ENCODE measurements at places on chromosomes 3 and 15.

DNA sequence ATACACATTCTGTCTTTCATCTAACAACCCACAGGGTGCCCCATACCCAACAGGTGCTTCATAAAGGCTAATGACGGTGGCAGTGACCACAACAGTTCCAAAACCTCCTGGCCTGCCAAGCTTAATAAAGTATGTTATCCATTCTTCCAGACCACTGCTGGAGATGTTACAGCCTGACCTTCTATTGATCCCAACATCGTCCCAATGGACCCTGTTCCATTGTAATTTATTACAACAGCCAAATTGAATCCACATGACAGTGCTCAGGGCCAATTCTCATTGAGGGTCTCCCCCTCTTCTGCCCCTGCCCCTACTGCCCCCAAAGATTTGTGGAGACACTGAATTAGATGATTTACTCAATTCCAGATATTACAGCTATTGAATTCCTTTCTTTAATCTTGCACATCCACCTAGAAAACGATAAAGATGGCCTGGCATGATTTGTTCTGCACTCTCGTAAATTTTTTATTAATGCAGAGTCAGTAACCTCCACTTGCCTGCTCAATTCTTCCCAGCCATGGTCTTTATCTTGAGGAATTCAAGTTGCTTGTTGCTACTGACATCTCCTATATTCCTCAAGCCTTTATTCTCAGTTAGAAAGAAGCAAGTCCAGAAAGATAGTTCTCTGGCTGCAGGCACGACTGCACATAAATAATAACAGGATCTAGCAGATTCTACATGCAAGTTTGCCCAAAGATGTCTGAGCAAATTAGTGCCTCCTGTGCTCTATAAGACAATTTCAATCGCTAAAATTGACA, 407.6 kb downstream of the ERC2 start:
- H3K36me3 ChIP-seq = no peaks in the 10 kb centered on the region
- DNase-seq = no peak
- no peaks in the 10 kb centered on the region for H3K27me3 ChIP-seq
- H3K4me1 ChIP-seq = no peaks in the 10 kb centered on the region
- H3K27ac ChIP-seq = no peak overlapping the region

GRCh38 chr3:153247331-153248330, 85.6 kb downstream of the RAP2B start:
- H3K27ac ChIP-seq = peak overlapping the region; percentile 31
- H3K4me1 ChIP-seq = no peaks in the 10 kb centered on the region

DNA sequence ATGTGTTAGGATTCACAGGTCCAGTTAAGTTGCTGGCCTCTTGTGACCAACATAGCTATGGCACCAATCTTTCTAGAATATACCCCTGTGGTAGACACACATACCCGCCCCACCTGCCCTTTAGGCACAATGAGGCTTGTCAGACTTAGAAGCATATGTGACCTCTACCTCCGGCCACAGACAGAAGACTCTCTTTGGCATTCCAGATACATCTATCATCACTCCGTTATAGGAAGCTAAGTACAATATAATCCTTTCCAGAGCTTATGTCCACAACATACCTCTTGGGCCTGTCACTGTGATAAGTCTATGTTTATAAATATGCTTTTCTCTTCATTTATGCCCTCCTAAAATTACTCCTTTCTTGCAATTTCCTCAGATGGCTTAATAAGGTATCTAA, 39.8 kb downstream of the CD47 start:
- no peak for DNase-seq
- peaks cover 20% of the 10 kb centered on the region for H3K4me1 ChIP-seq
- H3K27me3 ChIP-seq = no peaks in the 10 kb centered on the region
- H3K27ac ChIP-seq = no peak overlapping the region
- no peaks in the 10 kb centered on the region for H3K36me3 ChIP-seq
- no peak overlapping the region for H3K4me3 ChIP-seq

GRCh38 chr3:83807511-83807910, 1151.3 kb upstream of the CADM2 start:
- no peaks in the 10 kb centered on the region for H3K4me1 ChIP-seq
- no peak overlapping the region for H3K27ac ChIP-seq
- H3K4me3 ChIP-seq = no peak overlapping the region
- no peak for DNase-seq
- H3K36me3 ChIP-seq = no peaks in the 10 kb centered on the region
- H3K27me3 ChIP-seq = no peaks in the 10 kb centered on the region

GRCh38 chr3:132354916-132355702, 37.9 kb downstream of the ACP3 start:
- H3K36me3 ChIP-seq = no peaks in the 10 kb centered on the region
- DNase-seq = no peak
- no peaks in the 10 kb centered on the region for H3K4me1 ChIP-seq
- no peak overlapping the region for H3K27ac ChIP-seq

DNA sequence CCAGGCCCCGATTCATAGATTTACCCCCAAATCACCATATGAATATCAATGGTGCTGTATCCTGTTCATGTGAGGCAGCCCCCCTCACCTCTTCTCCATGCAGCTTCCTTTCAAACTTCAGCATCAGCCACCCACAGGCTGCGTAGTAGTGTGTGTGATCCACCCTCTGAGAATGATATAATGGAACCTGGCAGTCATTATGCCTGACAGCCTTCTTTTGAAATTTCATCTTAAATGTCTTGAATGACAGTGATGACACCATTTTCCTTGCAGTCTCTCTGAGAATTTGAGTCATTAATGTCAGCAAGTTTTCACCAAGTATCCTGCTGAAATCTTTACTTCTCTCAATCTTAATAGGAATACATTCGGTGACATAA, 3.5 kb upstream of the CLRN1 start:
- no peak overlapping the region for H3K27ac ChIP-seq
- no peaks in the 10 kb centered on the region for H3K36me3 ChIP-seq
- DNase-seq = no peak
- H3K4me3 ChIP-seq = no peak overlapping the region
- no peaks in the 10 kb centered on the region for H3K4me1 ChIP-seq
- no peaks in the 10 kb centered on the region for H3K27me3 ChIP-seq

DNA sequence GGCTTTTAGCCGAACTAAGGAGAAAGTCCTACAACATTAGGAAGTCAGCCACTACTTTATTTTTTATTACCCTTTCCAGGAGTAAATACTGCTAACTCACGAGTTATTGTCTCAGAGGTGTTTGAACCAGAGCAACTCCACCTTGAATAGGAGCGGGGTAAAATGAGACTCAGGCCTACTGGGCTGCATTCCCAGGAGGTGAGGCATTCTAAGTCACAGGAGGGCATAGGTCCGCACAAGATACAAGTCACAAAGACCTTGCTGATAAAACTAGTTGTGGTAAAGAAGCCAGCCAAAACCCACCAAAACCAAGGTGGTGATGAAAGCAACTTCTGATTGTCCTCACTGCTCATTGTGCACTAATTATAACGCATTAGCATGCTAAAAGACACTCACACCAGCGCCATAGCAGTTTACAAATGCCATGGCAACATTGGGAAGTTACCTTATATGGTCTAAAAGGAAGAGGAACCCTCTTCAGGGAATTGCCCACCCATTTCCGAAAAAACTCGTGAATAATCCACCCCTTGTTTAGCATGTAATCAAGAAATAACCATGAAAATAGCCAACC, 555.9 kb downstream of the IGSF11 start:
- no peaks in the 10 kb centered on the region for H3K27me3 ChIP-seq
- H3K36me3 ChIP-seq = no peaks in the 10 kb centered on the region
- no peak overlapping the region for H3K4me3 ChIP-seq
- no peak for DNase-seq
- no peak overlapping the region for H3K27ac ChIP-seq

DNA sequence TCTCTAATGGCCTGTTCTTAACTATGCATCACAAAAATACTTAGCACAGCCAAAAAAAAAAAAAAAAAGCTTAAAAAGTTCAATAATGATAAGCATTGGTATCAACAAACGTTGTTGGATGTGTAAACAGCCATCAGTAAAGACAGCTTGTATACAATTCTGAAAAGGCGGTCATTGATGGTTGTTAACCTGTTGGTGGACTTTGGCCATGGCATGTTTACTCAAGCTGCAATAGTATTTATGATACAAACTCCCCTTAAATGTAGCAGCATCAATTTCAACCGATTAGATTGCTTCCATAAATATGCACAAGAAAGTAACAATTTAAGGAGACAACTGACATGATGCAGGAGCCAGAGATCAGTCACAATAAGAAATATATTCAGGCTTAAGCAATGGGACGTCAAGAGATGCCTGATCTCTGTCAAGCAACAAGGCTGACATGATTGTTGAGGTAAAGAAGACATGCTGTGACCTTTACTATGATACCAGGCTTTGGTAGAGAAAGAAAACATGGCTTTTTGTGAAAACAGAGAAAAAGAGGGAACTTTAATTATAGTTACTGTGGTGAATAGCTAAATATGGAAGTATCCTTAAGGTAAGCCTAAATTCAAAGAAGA, 14.2 kb upstream of the SLC7A14 start:
- H3K27me3 ChIP-seq = no peaks in the 10 kb centered on the region
- H3K27ac ChIP-seq = no peak overlapping the region
- no peak overlapping the region for H3K4me3 ChIP-seq
- H3K4me1 ChIP-seq = no peaks in the 10 kb centered on the region

- no peak overlapping the region for H3K4me3 ChIP-seq
- H3K27ac ChIP-seq = no peak overlapping the region
- H3K4me1 ChIP-seq = peaks cover 26% of the 10 kb centered on the region
- H3K27me3 ChIP-seq = no peaks in the 10 kb centered on the region
- no peak for DNase-seq
Observed at GRCh38 chr15:39784125-39784524, 1.5 kb upstream of the FSIP1 start.

DNA sequence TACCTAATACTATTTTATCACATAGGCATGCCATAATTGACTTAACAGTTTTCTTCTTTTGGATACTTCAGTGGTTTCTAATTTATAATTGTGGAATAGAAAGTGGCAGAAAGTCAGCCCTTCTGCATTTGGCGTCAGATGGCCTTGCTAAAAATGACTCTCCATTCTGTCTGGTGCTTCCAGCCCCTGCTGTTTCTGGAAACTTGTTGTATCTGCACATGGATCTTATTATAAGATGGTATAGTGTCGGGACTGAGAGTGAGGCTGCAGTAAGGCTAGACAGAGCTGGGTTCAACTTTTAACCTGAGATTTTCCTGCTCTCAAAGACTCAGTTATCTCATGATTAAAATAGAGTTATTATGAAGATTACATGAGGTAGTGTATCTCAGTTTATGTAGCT, 74.8 kb upstream of the WDR72 start:
- no peak for DNase-seq
- H3K27me3 ChIP-seq = no peaks in the 10 kb centered on the region
- H3K36me3 ChIP-seq = no peaks in the 10 kb centered on the region
- H3K4me1 ChIP-seq = no peaks in the 10 kb centered on the region

DNA sequence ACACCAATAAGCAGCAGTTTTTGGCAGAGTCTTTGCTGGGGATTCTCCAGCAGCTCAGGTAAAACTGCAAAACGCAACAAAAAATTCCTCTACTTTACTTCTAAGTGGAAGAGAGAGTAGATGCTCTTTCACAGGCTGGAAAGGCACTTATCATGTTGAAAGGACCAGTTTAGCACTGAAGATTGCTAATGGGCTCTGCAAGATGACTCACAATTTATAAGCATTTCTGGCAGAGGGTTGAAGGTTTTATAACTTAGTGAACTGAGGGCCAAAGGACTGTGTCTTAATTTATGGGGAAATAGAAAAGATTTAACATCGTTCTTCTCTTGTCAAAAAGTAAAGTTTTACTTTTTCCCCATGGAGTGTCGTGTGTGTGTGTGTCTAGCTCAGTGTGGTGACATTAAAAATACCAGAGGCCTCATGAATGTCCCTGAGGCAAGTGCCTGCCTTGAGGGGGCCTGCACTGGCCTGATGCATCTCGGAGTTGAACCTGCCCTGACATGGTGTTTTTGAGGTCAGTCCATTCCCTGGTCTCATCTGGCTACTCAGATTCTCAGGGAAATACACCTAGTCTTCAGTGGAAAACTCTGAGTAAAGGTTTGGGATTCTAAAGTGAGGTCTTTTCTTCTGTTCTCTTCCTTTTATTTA, 1092.0 kb downstream of the NAALADL2 start:
- H3K4me3 ChIP-seq = no peak overlapping the region
- no peaks in the 10 kb centered on the region for H3K36me3 ChIP-seq
- peak overlapping the region; percentile 45 for H3K27ac ChIP-seq
- no peaks in the 10 kb centered on the region for H3K27me3 ChIP-seq
- H3K4me1 ChIP-seq = no peaks in the 10 kb centered on the region

GRCh38 chr3:177249203-177249602, 51.9 kb upstream of the TBL1XR1 start:
- H3K4me3 ChIP-seq = no peak overlapping the region
- H3K27me3 ChIP-seq = no peaks in the 10 kb centered on the region
- H3K4me1 ChIP-seq = no peaks in the 10 kb centered on the region
- H3K36me3 ChIP-seq = no peaks in the 10 kb centered on the region

DNA sequence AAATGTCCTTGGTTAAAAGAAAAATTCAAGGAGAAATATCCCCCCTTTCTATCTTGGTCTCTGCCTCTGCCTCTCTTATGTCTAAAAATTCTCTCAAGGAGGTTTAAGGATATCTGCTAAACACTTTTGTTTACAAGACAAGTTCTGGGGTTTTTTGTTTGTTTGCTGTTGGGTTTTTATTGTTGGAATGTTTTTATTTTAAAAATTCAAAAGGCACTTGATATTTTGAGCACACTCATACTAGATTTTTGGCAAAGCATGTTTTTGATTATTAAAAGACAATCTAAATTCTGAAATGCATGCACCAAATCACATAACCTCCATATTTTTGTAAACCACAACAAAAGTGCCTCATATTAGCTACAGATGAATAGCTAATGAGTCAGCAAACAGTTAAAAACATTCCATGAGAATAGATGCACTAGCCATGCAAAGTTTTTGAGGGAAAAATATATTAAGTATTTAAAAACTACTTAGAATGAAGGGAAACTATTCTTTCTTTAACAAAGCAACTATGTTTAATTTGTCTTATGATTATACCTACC, 84.6 kb downstream of the ZBTB20 start:
- H3K27ac ChIP-seq = no peak overlapping the region
- H3K4me3 ChIP-seq = no peak overlapping the region
- no peaks in the 10 kb centered on the region for H3K36me3 ChIP-seq
- H3K4me1 ChIP-seq = no peaks in the 10 kb centered on the region
- no peak for DNase-seq
- H3K27me3 ChIP-seq = no peaks in the 10 kb centered on the region

- H3K4me3 ChIP-seq = no peak overlapping the region
- no peak overlapping the region for H3K27ac ChIP-seq
- no peaks in the 10 kb centered on the region for H3K27me3 ChIP-seq
- no peaks in the 10 kb centered on the region for H3K4me1 ChIP-seq
Observed at GRCh38 chr3:36214460-36214859, 165.8 kb upstream of the STAC start.

- peak within 1 kb of the TSS; percentile 63 for H3K4me3 ChIP-seq
- H3K27me3 ChIP-seq = no peaks in the 10 kb centered on the region
- H3K27ac ChIP-seq = peak within 1 kb of the TSS; percentile 63
- no peak for DNase-seq
- no peaks in the 10 kb centered on the region for H3K36me3 ChIP-seq
Observed at GRCh38 chr3:44554626-44555592, at the start of gene ZKSCAN7. TSS of gene ZKSCAN7 (plus strand) at chr3:44555193. CDS start at chr3:44557048, 1,855 bp downstream.

GRCh38 chr3:90055666-90056065, 948.2 kb downstream of the EPHA3 start:
- peaks cover 15% of the 10 kb centered on the region for H3K4me1 ChIP-seq
- no peak for DNase-seq
- H3K27ac ChIP-seq = no peak overlapping the region

- no peak overlapping the region for H3K27ac ChIP-seq
- H3K36me3 ChIP-seq = no peaks in the 10 kb centered on the region
- no peak for DNase-seq
- no peaks in the 10 kb centered on the region for H3K4me1 ChIP-seq
- H3K27me3 ChIP-seq = no peaks in the 10 kb centered on the region
- no peak overlapping the region for H3K4me3 ChIP-seq
Observed at GRCh38 chr15:55518641-55519040, 10.6 kb upstream of the DNAAF4 start.

Data from vagina (tissue), 2 donors.